ENCODE measurements at places on chromosomes 6 and 20.

GRCh38 chr6:15885624-15886023 is 222.8 kb upstream of the DTNBP1 start:
- DNase-seq, result no peak

GRCh38 chr20:1636621-1637020 is 16.8 kb upstream of the SIRPB1 start:
- DNase-seq, result no peak

DNA sequence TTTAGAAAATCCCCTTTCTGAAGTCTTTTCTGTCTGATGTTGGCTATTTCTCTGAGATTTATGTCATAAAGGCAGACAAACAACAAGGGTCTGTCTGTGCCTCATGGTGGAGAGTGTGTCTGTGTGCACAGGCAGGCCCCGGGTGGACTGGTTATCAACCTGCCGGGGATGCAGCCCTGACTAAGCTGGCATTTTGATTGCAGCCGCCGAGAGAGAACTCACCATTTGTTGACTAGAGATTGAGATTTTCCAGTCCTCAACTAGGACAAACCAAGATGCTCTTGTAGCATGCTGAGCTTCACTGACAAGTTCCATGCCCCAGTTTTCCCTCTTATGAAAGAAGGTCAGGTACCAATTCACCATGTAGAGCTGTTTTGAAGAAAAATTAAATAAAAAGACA is 363.6 kb upstream of the CNR1 start:
- no peak for DNase-seq

DNA sequence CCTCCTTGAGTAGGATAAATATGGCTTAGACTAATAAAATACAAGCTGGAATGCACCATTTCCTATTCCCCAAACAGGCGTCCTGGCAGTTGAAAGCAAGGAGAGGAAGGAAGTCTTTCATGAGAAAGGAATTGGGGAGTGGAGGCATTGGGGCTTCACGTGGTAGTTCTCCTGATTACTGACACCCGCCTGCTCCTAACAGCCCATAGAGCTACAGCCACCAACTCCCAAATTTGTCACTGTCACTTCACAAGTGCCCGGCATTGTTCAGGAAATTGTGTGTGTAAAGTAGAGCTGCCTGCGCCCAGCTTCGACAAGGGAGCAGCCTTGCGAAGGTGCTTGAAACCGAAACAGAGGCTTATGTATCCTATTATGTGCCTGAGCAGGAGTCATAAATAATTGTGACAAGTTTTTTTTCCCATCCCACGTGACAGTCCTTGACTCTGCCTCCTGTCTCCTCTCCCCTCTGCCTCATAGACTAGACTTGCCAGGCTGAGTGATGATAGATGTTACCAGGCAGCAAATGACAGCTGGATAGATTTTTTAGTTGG is 301.7 kb upstream of the ZFP64 start:
- no peak for DNase-seq

- no peak for DNase-seq
These were observed 698.2 kb downstream of the COL12A1 start for GRCh38 chr6:74507649-74508048.

DNA sequence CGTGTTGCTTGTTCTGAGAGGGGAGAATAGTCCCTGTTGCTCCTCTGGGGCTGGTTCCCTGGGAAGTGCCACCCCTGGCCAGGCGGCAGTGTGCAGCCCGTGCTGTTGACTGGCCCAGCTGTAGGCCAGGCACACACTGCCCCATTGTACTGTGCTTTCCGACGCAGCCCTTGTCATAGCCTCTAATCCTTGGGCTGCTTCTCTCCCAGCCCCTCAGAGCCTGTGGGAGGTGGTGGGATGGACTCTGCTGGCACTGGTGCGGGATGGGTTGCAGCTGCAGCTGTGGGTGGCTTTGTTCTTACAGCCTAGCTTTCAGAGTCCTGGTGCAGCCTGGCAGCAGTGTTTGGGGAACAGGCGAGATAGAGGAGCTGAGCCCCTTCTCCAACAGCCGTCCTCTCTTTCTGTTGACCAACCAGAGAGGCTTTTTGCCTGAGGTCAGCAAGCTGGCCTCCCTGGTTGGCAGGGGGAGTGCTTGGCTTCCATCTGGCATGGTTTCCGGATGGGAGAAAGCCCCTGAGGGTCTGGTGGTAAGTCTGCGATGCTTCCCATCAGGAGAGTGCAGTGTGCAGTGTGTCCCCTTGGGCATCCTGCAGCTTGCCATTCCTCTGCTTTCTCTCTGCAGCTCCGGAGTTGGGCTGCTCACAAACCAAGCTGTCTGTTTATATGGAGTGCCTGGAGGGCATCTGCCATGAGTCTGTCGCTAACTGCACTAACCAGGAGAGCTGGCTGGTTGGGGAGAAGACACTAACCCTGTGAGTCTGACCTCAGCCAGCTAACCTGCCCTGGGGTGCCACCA is 12.1 kb downstream of the TJAP1 start:
- no peak for DNase-seq

DNA sequence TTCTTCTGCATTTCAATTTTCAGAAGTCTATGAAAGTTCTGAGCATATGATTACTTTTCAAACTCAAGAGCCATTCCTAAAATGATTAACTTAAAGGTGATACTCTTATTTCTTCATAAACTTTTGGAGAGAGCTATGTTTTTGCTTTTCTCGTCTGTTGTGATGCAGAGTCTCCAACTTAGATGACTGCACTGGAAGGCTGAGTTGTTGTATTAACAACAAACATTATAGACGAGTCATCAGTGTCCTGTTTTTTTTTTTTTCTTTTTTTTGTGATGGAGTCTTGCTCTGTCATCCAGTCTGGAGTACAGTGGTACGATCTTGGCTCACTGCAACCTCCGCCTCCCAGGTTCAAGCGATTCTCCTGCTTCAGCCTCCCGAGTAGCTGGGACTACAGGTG is 101.9 kb downstream of the CD109 start:
- no peak for DNase-seq

DNA sequence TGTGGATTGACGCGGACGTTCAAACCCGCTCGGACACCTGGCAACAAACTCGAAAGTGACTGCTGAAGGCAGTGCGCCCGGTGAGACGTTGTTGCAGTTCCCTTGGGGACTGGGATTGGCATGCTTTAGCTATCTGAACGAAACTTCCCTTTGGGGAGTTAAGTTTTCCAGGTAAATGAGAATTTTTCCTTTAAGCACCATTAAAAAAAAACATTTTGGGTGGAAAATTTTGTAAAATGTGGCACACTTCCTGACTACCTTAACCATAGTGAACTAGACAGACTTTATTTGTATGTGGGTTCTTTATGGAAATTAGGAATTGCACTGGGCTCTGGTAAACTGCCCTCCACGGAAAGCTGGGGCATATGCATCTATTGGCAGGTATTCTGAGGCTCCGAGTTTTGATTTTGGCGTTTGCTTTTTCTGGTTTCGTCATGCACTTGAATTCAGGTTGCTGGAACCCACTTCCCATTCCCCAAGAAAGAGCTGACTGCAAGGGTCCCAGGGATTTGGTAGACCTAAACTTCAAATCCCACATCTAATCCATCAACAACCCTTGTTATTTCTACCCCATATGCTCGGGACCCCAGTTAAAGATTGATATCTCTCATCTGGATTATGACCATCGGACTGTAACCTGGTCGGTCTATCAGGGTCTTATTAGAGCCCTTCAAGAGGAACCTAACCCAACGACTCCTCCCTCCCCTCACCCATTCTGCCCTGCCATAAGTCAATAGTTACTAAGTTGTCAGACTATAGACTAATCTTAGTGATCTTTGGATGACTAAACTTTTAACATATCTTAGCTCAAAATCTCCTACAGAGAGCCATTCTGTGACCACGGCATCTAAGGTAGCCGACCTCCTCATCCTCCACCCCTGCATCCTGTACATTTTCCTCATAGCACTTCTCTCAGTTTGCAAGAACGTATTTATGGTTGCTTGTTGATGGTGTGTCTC is 800 bp upstream of the DYNLT1 start:
- DNase-seq, result no peak

DNA sequence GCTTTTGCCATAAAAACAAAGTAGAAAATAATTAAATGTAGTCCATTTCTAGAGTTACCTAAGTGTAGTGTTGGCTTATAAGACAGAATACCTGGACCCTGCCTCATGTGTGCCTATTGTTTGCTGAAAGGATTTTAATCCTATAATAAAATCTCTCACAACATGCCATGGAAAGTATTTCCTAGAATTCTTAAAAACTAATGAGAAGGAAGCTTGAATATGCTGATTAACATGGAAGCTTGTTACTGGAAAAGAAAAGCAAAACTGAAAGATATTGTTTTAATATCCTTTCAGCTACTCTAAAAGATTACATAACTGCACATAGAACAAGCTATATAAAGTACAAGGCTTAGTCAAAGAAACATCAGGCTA is 18.0 kb upstream of the FAM135A start:
- no peak for DNase-seq

- no peak for DNase-seq
These were observed 417 bp upstream of the PXDC1 start for GRCh38 chr6:3751730-3752530.

GRCh38 chr6:142545147-142545546 is 243.3 kb downstream of the ADGRG6 start:
- DNase-seq, result no peak

DNA sequence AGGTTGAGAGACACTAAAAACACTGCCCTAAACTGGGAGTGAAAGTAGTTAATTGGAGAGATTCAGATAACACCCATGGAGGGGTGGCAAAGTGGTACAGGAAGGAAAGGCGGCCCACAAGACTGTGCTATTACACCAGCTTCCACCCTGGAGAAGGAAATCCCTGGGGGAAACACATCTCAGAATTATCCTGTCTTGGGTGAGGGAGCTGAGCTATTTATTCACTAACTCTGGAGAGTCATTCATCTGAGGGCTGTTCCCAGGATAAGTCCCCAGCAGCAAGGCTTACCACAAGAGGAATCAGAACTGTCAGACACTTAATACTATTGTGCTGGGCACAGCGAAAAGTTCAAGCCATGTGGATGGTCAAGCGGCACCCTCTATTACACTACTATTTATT is 9.9 kb downstream of the TBCC start:
- no peak for DNase-seq

DNA sequence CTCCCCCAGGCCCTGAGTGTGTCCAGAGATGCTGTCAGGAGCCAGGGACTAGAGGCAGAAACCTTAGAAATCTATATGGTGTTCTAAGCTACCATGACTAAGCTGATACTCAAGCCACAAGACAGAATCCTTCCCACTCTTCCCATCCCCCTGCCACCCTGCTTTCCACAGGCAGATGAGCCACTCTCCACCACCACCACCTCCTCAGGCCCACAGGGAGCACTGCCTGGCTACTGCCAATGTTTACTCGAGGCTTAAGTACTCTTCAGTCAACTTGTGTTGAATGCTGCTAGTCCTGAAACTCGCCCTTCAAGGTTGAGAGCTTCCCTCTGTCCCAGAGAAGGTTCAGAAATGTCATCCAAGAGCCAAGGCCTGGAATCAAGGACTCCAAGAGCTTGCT is 56.2 kb downstream of the CENPW start:
- no peak for DNase-seq

GRCh38 chr20:36632487-36633284 is 13.3 kb downstream of the SLA2 start:
- no peak for DNase-seq

DNA sequence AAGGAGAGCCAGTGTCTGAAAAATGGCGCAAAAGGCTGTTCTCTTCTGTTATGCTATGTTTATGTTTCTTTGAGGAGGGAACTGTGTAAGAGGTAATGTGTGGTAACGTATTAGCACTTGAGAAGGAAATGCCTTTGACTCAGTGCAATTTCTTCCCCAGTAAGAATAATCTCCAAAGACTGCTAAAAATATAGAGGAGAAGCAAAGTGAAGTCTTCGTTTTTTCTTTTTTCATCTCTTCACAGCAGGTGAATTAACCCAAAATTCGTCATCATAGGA is 47.1 kb upstream of the IFNGR1 start:
- DNase-seq, result no peak

DNA sequence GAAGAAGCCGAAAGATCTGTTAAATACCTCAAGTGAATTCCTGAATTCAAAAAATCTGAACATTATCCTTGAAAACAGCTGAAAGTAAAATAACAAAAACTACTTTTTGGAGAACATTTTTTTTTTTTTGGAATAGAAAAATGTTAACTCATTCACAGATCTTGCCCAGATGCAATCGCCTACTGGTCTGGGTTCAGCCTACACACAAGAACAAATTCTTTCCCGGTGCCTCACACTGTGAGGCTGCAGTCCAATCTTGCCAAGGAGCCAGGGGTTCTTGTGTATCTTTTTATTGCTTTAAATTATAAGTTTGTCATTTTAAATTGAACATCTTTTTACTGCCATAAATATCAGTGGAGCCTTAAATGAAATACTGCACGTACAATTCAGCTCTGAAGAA is 41.2 kb upstream of the TMEM200A start:
- DNase-seq, result no peak

- no peak for DNase-seq
These were observed 155.4 kb downstream of the DLL1 start for GRCh38 chr6:170135461-170135820.

DNA sequence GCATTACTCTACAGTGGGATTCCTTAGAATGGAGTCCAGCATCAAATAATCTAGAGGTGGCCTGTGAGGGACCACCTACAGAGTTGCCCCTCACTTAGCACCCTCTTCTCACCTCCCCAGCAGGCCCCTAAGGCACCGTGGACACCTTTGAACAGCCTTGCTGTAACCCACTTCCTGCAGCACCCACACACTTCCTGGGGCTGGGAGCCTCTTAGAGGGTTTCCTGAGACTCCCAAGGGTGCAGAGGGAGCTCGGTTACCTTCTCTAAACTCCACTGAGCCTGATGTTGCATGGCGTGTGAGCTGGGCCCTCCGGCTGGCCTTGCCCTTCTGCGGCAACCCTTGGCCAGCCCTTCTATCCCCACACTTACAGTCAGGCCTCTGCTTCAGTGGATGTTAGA is 7.3 kb upstream of the SIRPG start:
- no peak for DNase-seq

- no peak for DNase-seq
These were observed 63.6 kb downstream of the CBFA2T2 start for GRCh38 chr20:33553516-33553915.

GRCh38 chr6:139355172-139355571 is 19.3 kb downstream of the CITED2 start:
- no peak for DNase-seq

- DNase-seq, result no peak
These were observed 155.0 kb upstream of the CITED2 start for GRCh38 chr6:139529420-139529819.

DNA sequence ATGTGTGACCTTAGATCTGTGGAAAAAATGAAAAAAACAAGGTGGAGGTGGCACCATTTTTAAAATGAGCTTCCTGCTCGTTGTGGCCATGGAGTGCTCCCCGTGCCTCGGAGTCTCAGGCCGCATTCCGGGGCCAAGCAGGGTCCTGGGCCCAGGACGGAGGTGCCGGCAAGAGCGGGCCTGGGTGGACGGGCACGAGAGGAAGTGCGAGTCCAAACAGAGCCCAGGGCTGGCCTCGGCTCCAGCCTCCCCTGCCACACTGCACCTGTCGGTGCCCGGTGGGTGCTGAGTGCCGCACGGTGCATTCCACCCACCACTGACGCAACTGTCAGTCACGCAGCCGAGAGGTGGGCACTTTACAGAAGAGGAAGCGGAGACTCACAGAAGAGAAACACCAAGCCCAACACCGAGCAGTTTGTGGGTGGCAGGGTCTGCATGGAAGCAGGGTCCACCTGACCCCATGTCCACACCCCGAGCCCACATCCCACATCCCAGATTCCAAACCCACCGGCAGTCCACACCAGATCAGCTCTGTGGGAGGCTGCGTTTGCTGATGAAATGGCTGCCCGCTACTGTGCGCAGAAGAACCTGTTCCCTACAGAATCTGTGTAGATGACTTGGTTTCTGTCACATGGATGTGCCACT is 97.7 kb downstream of the PSMB1 start:
- DNase-seq, result no peak

- no peak for DNase-seq
These were observed 32.1 kb downstream of the TENT5A start for GRCh38 chr6:81720427-81720826.

All from SK-N-MC (cell line).